ENCODE measurements at places on chromosomes 3 and 15.

DNA sequence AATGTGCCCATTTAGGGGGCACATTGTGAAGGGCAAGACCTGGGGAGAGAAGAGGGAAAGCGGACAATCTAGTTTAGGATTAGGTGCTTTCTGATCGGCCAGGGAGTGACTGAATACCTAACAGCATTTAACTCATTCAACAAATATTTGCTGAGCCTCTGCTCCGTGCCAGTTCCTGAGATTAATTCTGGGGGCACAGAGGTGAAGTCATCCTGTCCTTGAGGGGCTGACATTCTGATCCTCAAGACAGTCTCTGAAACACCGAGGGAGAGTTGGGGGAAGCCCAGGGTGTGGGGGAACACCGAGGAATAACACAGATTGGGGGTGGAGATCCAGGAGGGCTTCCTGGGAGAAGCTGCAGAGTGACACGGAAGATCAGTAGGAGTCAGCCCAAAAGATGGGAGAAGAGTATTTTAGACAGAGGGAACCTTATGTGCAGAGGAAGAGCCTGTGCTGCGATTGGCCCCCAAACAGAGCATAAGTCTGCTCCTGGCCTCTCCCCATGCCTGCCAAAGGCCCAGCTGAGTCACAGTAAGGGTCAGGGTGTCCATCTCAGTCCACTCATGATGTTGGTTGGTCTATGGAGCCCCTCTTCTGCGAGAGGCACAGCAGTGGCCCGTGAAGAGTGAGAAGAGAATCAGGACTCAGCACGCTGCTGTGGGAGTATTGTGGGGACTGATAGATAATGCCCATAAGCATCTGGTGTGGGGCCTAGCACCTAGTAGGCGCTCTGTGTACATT lies 60.2 kb downstream of the AMOTL2 start:
- no peak for DNase-seq

DNA sequence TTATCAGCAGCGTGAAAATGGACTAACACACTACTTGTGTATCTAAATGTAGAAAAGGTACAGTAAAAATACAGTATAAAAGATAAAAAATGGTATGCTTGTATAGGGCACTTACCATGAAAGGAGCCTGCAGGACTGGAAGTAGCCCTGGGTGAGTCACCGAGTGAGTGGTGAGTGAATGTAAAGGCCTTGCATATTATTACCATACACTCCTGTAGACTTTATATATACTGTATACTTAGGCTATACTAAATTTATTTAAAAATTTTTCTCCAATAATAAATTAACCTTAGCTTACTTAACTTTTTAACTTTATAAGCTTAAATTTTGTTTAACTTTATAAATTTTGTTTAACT lies 67.2 kb upstream of the TSPAN3 start:
- DNase-seq: no peak

DNA sequence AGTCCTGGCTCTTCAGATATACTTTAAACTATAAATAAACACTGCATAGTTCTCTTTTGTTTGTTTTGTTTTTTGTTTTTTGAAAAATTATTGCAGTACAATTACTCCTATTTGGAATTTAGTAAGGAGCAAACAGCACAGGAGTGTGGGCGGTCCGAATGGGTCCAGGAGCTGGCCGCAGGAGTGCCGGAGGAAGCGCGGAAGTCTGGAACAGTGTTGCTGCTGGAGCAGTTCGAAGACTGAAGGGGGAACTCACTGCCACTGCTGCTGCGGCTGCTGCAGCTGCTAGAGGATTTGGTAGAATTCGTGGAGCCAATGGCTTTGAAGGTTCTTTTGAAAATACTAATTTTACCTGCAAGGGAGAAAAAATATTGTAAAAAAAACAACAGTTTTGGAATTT lies 329.9 kb downstream of the ZNF385D start:
- DNase-seq: no peak

DNA sequence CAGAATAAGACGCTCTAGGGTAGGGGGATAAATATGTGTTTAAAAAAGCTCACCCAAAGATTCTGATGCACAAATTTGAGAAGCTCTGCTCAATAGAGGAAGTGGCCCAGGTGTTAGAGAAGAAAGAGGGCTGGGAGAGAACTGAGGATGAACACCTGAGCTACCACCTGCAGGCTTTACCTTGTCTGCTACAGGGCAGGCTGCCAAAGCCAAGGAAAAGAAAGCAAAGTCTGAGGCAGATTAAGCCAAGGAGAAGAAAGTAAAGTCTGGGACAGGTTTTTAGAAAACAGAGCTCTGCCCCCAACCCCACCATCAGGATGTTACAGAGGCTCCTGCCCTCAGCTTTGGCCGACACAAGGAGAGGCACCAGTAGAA lies 92.9 kb downstream of the THRB start:
- no peak for DNase-seq

DNA sequence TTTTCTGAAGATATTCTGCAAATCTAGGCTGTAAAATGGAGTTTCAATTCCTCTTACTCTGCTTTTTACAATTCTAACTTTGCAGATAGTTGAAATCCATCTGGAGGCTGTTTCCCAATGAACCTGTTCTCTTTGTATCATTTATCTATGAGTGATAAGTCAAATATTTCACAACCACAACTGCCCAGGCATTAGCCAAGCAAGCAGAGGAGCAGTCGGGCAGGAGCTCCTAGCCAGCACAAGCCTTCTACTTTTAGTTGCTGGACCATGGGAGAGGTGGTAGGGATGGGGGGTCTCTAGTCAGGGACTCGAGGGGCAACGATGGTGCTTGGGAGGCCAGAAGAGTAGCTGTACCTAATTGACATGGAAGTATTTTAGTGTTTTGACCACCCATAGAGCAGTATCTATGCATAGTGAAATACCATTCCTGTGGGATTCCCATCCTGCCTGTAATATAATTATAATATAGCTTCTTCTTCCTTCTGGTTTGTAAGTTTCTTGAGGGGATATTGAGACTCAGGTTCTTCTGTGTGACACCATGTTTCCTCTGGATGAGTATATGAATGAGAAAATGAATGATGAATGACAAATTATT lies 353.5 kb upstream of the IL12A start:
- DNase-seq: no peak

DNA sequence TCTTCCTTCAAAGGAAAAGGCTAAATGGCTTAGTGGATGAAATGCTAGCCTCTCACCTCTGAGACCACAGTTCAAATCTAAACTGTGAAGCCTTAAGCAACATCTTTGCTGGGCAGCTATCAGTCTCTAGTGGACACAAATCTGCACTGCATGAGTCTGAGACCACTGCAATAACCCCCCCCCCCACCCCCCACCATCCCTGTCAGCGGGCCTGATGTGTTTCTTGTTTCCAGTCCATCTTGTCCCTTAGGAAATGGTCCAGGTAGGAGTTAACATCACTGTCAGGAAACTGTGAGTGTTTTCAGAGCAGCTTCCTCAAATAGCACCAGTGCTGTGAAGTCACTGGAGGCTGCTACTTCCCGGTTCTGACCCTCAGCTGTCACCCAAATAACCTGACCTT lies 140.6 kb upstream of the TMCO5A start:
- no peak for DNase-seq

- DNase-seq: no peak
These were observed 58.6 kb upstream of the SLITRK3 start for GRCh38 chr3:165254812-165255211.

GRCh38 chr15:61081027-61081322 lies 148.1 kb downstream of the RORA start:
- DNase-seq: no peak

GRCh38 chr3:117752984-117753717 lies 1043.6 kb downstream of the TUSC7 start:
- no peak for DNase-seq

GRCh38 chr3:55201779-55202178 lies 273.9 kb upstream of the LRTM1 start:
- no peak for DNase-seq

GRCh38 chr3:135364676-135365075 lies 569.6 kb downstream of the EPHB1 start:
- no peak for DNase-seq

GRCh38 chr3:103247459-103247858 lies 812.6 kb downstream of the ZPLD1 start:
- no peak for DNase-seq

- no peak for DNase-seq
These were observed 6.5 kb upstream of the VPS8 start for GRCh38 chr3:184805351-184806038.

GRCh38 chr3:55491296-55491816 lies 4.2 kb upstream of the WNT5A start:
- no peak for DNase-seq
